NCI-H2029 treated with DMSO at 0.1 percent for 48 hours (cell line): ENCODE measurements at places on chromosomes 1 and 21.
A peak's percentile ranks its signal among the peaks of the same experiment; 100 is the strongest.

DNA sequence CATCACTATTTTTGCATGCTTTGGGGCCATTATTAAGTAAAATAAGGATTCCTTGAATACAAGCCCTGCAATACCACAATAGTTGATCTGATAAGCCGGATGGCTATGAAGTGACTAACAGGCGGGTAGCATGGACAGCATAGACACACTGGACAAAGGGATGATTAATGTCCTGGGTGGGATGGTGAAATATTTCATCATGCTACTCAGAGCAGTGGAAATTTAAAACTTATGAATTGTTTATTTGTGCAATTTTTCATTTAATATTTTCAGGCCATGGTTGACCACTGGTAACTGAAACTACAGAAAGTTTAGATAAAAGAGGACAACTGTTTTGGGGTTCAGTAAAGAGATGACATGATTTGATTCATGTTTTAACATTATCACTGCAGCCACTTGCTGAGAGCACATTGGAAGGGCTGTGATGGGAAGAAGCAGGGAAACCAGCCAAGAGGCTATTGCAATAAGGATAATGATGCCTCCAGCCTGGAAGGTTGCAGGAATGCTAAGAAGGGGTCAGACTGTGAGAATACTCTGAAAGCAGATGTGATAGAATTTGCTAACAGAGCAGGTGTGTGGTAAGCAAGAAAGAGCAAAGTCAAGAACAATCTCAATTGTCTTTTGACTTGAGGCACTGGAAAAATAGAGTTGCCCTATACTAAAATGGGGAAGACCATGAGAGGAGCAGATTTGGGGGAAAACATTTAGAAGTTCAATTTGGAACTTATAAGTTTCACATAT is 62.5 kb upstream of the TNFSF4 start:
- DNase-seq = no peak

GRCh38 chr1:206556750-206557635 is 49.7 kb downstream of the RASSF5 start:
- DNase-seq = no peak

DNA sequence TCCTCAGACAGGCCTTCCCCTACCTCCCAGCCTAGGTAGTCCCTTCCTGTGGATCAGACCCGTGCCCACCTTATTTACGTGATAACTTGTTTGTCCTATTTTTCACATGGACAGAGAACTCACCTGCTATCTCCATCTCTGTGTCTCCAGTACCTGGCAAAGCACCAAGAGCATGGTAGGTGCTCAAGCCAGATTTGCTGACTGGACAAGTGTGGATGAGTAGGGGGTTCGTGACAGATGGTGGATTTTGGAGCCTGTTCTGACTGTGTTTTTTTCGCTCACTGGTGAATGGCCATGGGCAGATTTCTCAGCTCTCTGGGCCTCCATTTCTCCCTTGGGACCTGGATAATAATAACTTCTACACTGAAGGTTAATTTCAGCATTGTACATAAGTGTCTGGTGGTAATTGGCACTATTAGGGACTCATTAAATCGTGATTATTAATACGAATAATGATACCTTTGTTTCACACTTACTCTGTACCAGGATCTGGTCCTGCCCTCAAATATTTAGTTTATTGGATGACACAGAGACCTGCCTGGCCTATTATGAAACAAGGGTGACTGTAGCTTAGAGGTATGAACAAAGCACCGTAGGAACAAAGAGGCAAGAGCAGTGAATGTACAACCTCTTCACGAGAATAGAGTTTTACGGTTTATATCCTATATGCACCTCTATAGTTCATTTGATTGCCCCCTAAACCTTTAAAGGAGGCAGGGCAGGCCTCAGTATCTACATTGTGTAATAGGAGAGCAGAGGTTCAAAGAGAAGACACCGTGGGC is 24.5 kb upstream of the SLC26A9 start:
- DNase-seq = no peak

GRCh38 chr1:182709855-182710254 is 25.5 kb upstream of the RGS8 start:
- no peak for DNase-seq

GRCh38 chr1:154851392-154852177 is 18.5 kb downstream of the KCNN3 start:
- no peak for DNase-seq

DNA sequence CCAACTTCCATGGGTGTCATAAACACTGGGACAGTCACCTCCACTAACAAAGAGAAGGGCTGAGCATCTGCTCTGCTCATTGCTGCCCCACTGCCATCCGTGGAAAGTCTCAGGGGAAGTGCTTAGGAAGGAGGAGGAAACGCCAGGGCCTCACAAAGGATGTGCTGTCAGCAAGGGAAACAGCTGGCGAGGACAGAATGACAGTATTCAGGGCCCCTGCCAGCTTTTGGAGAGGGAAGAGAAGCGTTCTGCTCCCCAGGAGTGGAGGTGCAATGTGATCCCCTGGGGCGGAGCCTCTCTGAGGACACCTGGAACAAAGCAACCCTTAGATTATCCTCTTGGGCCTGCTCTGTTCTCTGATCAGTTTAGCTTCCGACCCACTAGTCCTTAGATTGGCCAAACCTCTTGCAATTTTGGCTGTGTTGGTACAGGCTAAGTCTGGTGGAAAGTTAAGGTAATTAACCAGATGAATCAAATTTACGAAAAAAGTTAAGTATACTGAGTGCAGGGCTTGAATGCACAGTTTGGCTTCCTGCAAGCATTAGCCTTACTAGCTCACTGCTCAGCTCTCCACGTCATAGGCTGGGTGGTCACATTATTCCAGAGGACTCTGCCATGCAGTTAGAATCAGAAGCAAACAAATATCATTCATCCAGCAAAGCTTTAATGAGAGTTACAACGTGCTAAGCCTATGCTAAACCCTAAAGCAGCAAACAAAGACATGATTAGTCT is 170.2 kb upstream of the NFIA start:
- peak; percentile 99 for DNase-seq

GRCh38 chr1:185008838-185009237 is 34.5 kb upstream of the NIBAN1 start:
- DNase-seq = no peak

GRCh38 chr1:118842452-118843201 is 145.5 kb downstream of the TBX15 start:
- DNase-seq = peak; percentile 82

DNA sequence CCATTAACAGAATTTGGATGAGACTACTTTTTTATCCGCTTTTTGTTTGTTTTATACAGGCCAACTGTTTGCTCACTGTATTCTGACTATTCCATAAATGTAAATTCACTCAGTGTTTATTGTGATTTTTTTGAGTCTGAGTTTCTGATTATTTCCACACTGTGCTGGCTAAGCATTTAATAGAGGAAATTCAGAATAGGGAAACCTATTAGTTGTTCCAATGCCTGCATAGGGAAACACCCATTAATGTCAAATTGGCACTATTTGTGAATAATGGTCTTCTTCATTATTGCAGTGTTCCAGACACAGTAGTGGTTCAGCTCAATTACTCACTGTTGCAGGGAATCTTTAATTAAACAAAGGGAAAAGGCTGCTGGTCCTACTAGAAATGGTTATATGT is 174.7 kb upstream of the SGIP1 start:
- DNase-seq = no peak

- DNase-seq = no peak
Observed at GRCh38 chr1:77283701-77284425, 2.0 kb downstream of the AK5 start.

DNA sequence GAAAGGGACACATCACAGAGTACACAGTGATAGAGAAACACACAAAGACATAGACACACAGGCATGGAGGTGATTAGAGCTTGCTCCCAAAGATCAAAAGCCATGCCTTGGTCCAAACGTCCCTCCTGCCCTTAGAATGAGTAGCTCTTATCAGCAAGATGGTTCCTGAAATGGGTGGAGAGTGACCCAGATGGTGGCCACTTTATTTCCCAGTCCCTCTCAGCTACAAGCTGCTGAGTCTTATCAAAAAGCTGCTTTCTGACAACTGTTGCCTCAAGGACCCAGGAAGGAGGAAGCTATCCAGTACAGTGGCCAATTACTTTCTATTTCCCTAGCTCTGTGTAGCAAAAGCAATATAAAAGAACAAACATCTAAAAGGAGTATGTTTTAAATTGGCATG is 7.7 kb upstream of the CLCA1 start:
- no peak for DNase-seq

- no peak for DNase-seq
Observed at GRCh38 chr1:162327788-162328165, 48.9 kb downstream of the SPATA46 start.

GRCh38 chr21:25573409-25574206 is 33.7 kb downstream of the MRPL39 start:
- DNase-seq = no peak

DNA sequence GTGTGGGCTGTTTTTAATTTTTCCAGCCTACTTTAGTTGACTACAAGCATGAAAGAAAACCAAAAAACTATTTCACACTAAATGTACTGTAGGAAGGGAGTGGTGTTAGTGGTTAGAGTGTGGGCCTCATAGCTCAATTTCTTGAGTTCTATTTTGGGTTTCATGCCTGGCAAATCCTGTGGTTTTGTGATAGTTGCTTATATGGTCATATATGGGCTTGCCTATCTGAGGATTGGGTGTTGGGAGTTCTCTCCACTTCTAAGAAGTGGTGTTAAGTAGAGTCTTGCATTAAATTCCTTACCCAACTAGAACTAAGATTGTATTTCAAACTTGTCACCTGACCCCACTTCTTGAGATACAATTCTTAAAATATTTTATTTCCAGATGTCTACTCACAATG is 37.8 kb upstream of the COL11A1 start:
- DNase-seq = no peak

DNA sequence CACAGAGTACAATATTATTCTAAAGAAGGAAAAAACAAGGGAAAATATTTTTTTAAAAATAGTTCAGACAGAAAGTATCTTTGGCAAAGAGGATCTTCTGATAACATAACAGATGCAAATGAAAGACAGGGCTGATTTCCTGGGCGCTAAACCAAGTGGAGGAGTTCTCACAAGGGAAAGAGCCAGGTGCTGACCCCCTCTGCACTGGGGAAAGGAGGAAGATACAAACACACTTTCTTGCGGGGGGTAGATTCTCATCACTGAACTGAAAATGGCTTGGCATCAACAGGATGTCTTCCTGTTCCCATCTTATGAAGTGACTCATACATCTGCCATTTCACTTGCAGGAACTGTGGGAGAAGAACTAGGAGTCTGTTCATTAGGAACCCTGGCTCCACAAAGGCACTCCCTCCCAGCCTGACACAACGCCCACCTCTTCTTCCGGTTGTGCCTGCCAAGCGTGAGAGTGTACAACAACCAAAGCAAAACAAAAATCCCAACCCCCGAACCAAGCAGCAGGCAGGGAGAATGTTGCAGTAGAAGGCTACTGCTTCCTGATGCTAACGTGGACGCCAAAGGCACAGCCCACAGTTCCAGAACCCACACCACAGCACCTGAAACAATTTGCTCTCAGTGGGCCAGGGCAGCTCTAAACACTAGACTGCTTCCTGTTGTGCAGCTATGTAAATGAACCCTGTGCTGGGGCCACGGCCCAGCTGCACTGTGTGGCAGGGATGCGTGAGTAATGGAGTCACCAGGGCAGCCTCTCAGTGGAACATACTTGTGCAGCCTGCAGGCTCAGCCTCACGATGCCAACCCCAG is 51.0 kb downstream of the GADD45A start:
- DNase-seq = peak; percentile 88

DNA sequence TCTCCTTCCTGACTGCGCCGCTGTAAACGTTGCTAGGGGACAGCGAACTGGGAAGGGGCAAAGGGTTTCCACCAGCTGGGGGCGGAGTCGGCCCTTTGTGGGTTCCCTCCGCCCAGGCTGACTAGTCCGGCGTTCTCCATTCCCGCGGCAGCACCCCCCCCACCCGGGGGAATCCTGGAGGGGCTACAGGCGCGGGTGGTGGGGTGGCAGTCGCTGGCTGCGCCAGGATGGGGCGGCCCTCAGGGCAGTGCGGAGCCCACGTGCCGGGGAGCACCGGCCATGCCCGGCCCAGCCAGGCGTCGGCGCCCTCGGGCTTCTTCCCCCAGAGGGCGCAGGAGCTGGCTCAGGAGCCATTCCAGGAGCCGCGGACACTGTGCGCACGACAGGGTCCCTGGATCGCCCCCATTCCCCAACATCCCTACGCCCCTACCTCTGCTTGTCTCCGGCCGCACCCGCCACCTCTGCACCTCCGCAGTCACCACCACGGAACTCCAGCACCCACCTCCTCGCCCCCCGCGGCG is 476 bp downstream of the BATF3 start:
- DNase-seq = peak; percentile 5

- no peak for DNase-seq
Observed at GRCh38 chr1:62954758-62955157, 170.8 kb downstream of the ATG4C start.

DNA sequence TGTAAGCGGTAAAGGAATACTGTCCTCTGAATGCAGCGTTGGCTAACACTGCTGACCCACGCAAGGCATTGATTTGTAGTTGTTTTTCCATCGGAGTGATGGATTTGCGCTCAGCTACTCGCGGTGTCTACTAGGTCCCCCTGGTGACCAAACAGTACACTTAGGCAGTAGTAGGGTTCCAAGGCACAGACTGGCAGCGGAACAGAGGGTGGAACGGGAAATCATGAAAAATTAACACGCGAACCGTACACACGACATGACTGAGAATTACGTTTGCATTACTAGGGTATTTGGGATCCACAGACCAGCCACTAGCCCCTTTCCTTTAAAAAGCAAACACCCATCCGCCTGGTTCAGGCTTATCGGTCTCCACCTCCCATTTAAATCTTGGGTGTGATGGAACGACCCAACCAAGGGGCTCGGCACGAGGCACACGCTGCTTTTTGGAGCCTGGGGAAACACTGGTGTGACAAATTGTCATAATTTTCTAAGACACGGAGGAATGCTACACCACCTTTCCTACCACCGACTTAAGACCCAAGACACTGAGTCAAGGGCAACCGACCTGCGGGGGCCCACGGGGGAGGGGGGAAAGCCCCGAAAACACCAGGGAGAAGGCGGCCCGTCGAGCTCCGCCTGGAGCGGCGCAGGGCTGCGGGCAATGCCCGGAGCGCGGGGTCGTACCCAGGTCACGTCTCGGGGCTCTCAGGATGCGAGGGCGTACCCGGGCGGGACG is 699 bp downstream of the DIPK1A start:
- DNase-seq = peak; percentile 62

- no peak for DNase-seq
Observed at GRCh38 chr1:56322211-56322610, 257.2 kb downstream of the PLPP3 start.

GRCh38 chr21:17197996-17198395 is 314.8 kb upstream of the CXADR start:
- DNase-seq = no peak

DNA sequence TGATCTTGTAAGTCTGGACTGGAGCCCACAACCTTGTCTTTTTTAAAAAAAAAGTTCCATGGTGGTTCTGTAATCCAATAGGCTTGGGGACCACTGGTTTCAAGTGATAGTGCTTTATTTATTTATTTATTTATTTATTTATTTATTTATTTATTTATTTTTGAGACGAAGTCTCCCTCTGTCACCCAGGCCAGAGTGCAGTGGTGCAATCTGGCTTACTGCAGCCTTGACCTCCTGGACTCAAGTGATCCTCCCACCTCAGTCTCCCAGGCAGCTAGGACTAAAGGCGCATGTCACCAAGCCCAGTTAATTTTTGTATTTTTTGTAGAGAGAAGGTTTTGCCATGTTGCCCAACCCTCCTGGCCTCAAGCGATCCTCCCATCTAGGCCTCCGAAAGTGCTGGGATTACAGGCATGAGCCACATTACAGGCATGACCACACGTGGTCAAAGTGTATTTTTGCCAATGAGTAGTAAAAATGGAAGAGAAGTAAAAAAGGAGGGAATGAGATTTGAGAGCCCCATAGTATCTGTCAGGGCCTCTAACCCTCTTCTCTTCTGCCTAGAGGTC is 44.8 kb upstream of the ARHGAP29 start:
- no peak for DNase-seq
